ENCODE measurements at places on chromosomes 1 and 21.

DNA sequence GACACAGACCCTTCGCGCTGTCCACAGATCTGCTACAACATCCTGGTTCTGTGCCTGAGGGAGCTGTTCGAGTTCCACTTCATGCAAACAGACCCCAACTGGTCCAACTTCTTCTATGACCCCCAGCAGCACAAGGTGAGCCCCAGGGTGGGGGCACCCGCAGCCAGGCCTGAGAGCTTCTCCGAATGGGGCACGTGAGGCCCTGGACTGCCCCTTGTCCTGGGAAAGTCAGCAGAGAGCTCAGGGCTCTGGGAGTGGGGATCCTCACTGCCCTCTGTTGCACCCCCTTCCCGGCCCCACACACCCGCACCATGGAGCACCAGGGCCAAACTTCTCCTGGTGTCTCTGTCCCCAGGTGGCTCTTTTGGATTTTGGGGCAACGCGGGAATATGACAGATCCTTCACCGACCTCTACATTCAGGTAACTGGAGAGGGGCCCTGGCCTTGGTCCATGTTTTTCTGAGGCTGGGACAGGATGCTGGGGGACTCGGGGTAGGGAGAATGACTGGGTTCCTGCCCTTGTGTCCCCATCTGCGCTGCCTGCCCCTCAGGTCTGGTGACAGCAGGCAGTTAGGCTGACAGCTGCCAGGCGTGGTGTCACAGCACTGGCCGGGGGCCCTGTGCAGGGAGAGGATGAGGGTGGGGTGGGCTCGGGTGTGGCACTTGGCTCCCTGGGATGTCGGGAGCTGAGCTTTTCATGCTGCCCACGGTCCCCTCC, 44.6 kb downstream of the COQ8A start:
- no peak for DNase-seq

DNA sequence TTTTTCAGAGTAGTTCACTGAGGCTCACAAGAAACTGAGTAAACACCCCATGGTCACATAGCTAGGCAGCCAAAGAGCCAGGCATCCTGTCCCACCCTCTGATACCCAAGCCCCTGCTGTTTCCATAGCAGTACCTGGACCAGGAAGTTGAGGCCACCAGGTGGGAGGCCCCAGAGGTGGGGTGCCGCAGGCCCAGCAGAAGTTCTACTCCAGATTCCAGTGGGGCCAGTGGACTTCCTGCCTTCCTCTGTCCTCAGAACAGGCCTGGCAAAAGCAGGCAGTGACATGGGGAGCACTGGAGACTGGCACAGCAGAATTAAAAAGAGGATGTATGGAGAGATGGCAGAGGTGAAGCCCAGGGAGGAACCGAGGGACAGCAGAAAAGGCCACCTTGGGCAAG, 19.0 kb downstream of the FOXO6 start:
- DNase-seq = no peak

DNA sequence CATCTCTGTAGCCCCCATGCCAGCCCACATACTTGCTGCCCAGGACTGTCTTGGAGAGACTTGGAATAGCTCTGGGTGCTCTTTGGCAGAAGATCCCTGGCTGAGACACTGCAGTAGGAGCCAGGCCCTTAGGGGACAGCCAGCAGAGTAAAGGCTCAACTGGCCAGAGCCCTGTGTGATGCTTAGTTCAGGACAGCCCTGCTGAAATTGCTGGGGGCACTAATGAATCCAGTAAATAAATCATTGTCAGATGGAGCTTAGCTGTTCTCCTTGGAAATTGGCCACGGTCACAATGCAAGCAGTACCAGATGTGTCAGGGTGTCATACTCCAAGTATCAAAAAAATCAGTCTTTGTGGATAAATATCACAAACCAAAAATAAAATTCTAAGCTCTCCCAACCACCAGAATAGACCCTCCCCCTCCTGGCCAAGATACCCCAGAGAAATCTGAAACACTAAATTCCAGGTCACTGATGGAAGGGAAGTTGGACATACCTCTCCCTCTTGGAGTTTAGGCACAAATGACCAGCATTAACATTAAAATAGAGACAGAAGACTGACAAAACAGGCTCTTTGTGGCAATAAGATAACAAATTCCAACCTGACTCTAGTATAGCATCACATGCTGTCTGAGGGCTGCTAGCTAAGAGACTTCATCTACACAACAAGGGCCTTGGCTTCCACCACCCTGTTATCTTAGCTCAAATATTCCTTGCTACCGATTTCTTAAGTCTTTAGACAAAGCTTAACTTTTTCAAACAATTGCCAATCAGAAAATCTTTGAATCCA, 83.2 kb upstream of the DNAH14 start:
- no peak for DNase-seq

DNA sequence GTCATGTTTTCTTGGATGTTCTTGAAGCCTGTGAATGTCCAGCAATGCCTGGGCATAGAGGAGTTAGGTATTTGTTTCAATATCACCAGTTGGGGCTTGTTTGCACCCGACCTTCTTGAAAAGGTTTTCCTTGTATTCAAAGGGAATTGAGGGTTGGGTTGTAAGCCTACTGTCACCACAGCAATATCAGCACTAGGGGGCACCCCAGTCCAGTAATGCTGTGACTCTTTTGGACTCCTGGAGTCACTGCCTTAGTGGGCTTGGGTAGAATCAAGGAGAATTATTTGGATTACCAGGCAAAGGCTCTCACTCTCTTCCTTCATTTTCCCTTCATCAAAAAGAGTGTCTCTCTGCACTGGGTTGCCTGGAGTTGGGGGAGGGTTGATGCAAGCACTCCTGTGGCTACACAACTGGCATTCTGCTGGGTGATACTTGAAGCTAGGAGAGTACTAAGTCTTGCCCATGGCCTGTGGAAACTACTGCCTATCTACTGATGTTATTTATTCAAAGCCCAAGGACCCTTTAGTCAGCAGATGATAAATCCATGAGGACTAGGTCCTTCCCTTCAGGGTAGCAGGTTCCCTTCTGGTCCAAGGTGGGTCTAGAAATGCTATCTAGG, 34.5 kb downstream of the OR10R2 start:
- no peak for DNase-seq
